ENCODE measurements at places on chromosomes 3 and 15.

DNA sequence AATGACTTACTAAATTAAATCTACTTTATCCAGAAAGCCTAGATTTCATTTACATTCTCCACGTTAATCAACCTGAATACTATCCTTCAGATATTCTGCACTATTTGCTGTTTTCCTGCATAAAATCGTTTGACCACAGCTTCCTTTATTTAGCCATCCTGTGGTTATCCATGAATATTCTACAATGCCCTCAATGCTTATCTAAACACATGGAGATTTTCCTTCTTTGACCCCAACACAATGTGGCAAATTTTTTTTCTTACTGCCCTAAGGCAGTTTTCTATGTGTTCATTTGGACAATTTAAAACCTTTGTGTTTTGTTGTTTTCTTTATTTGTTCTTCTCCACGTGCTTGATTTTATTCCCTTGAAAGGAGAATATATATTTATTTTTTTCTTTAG lies 495.5 kb upstream of the ROBO1 start:
- no peak for DNase-seq

- DNase-seq, result no peak
Observed at GRCh38 chr3:38110314-38111050, 26.4 kb downstream of the ACAA1 start.

DNA sequence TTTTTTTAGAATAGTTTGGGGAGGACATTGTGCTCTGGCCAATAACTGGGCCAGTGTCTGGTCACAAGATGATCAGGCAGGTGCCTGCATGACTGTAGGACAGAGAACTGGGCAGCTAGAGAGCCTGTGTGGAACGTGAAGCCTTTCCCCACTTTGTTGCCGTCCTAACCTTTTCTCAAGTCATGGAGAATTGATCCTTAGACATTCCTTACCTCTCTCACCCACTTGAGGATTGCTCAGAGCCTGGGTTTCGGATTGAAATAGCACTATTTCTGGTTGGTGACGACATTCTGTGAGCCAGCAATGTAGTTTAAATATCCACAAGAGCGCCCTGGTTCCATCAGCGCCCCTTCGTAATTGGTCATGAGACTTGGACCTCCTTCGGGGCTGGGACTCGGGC lies 138.4 kb downstream of the IGF1R start:
- DNase-seq, result no peak

DNA sequence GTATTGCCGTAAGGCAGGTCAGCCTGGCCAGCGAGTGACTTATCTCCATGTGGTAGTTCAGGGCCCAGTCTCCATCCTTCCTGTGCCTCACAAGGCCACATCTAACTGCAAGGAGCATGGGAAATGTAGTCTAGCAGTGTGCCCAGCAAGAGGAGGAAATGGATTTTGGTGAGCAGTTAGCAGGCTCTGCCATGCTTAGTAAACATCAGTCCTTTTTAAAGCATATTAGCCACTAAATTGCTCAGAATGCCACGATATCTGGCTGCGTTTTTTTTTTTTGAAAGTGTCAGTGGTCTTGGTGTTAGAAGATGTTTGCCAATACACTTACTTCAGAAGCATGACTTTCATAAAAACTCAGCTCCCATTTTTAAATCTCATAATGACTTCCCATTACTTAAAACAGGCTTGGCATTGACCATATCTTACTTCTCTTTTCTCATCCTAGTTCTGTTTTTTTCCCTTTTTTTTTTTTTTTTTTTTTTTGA lies 470.2 kb upstream of the TPRG1 start:
- no peak for DNase-seq

DNA sequence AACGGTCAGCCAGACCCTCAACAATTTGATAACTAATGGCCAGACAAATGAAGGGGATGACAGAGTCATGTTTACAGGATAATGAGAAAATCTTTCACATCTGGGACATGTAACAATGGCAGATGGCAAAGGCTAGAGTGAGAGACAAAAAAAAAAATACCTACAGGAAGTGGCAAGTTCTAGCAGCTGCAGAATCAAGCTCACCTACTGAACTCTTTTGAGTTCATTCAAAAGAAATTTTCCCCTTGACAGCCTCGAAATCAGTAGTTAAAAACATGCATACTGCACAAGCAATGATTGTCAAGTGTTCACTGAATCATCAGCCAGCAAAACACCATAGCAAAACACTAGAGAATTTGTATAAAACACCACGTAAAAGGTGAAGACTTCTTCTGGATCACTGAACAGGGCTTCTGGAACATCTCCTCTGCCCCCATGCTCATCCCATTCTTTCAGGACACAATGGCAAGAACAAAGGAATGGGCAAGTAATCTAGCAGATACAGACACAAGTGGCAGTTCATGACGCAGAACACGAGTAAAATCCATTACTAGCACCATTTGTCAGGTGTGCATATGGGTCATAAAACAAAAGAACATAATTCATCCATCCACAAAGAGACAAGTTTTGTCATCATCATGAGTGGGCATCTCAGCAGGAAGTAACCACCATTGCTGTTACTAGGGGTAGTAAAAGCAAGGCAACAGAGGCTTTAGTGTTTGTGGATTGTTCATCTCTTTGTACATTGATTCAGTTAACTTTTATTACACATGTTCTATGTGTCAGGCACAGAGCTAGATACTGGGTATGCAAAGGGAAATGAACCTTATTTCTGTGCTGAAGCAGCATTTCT lies 13.8 kb upstream of the KCNMB2 start:
- DNase-seq, result no peak

- no peak for DNase-seq
Observed at GRCh38 chr15:44208956-44209355, 13.9 kb upstream of the FRMD5 start.
